D341Med (cell line): ENCODE measurements at places on chromosomes 5 and 9.
A peak's percentile ranks its signal among the peaks of the same experiment; 100 is the strongest.

GRCh38 chr9:130936285-130937117 is 2.5 kb downstream of the FIBCD1 start:
- DNase-seq = no peak

DNA sequence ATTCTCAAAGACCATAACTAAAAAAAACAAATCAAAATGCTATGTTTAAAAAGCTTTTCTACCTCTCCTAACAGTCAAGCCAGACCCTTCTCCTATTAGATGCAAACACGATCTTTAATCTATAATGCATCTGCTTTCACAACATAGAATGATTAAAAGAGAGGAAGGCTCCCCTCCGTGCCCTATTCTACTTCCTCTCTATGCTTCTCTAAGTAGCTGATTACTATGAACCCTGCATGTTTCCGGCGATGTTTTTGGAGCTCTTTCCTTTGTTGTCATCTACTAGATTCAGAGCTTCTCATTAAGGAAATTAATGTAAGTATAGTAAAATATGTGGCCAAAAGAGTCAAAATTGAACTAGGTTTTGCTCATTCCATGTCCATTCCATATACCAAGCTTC is 29.2 kb upstream of the CEP120 start:
- DNase-seq = no peak

DNA sequence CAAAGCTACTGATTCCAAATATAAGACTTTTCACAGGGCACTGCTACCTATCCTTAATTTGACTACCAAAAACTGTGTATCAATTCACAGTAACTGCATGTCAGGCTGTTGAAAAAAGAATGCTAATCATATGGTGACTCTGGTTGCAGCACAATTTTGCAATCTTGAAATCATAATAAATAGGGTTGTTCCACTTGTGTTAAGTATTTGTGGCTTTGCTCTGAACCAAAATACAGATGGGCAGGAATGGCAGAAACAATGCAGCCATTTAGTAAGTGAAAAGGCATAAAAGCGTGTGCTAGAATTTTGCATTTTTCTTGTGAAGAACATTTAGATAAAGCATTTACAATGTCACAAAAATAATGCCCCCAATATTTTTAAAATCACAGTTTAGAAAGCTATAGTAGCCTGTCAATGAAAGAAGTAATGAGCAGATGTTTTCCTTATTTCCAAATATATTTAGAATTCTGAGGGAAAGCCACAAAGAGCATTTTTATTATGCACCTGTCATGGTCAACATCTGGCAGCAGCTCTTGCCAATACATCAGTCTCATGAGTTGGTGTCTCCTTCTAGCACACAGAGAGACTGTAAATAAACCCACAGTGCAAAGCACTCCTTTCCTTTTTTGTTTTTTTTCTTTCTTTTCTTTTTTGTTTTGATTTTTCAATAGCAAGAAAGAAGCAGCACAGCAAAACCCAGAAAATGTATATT is 54.8 kb upstream of the PAM start:
- no peak for DNase-seq

GRCh38 chr9:106930477-106930876 is 67.5 kb downstream of the ZNF462 start:
- DNase-seq = no peak

- DNase-seq = no peak
Measured at GRCh38 chr5:116566251-116566650, 8.4 kb downstream of the SEMA6A start.

GRCh38 chr9:118959366-118959765 is 409.9 kb downstream of the BRINP1 start:
- no peak for DNase-seq

- DNase-seq = no peak
Measured at GRCh38 chr5:10486511-10487344, 45.0 kb downstream of the ROPN1L start.

DNA sequence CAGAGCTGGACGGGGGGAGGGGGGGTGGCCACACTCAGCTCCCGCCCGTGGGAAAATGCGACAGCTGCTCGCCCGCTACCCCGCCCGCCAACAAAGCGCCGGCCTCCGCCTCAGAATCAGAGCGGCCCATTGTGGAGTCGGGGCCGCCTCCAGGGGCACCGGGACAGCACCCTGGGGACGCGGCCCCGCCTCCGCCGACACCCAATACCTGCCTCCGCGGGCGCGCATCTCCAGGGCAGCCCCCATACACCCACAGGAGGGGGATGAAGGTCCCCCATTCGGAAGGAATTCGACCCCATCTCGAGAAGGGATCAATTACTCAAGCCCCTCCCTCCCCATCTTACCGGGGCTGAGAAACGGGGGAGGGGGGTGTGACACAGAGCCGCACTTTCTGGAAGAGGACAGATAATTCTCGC is 1.3 kb downstream of the NOTCH1 start:
- DNase-seq = peak; percentile 69

DNA sequence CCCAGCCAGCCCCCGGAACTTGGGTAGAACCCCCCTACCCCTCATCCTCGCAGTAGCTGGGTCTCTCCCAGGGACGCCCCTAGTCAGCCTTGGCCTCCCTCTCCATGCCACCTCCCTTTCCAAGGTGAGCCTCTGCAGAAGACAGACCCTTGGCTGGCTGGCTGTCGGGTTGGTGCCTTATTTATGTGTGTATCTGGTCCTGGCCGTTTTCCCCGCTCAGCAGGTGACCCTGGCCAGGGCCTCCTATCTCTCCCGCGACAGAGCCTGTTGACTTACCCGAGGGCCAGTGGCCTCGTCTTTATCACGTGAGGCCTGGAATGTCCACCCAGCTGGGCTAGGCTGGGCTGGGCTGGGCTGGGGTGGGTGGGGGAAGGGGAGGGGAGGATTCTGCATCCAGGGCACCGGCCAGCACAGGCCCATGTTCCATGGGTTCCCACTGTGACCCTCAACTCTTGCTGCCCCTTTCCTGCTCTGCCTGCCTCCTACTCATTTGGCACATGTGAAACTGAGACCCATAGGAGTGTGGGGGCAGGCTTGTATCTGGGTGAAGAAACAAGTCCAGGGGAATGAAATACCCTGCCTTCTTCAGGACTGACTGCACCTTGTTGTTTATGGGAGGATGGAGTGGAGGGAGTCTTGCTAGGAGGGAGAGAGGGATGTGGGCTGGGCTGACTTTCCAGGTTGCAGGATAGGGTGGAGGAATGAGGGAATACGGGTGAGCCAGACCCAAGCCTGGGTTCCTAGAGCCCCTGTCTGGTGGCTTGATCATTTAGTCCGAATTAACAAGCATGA is 3.1 kb downstream of the CXXC5 start:
- DNase-seq = no peak

- DNase-seq = no peak
Measured at GRCh38 chr9:16268067-16268881, 602.2 kb downstream of the BNC2 start.
